ENCODE measurements at places on chromosomes 2 and 18.
A peak's percentile ranks its signal among the peaks of the same experiment; 100 is the strongest.

GRCh38 chr2:112345030-112346027 is 69.9 kb downstream of the ZC3H6 start:
- DNase-seq = no peak

GRCh38 chr2:5367321-5367720 is 324.9 kb upstream of the SOX11 start:
- no peak for DNase-seq

GRCh38 chr2:64624108-64624610 is 29.6 kb downstream of the SERTAD2 start:
- DNase-seq = no peak

DNA sequence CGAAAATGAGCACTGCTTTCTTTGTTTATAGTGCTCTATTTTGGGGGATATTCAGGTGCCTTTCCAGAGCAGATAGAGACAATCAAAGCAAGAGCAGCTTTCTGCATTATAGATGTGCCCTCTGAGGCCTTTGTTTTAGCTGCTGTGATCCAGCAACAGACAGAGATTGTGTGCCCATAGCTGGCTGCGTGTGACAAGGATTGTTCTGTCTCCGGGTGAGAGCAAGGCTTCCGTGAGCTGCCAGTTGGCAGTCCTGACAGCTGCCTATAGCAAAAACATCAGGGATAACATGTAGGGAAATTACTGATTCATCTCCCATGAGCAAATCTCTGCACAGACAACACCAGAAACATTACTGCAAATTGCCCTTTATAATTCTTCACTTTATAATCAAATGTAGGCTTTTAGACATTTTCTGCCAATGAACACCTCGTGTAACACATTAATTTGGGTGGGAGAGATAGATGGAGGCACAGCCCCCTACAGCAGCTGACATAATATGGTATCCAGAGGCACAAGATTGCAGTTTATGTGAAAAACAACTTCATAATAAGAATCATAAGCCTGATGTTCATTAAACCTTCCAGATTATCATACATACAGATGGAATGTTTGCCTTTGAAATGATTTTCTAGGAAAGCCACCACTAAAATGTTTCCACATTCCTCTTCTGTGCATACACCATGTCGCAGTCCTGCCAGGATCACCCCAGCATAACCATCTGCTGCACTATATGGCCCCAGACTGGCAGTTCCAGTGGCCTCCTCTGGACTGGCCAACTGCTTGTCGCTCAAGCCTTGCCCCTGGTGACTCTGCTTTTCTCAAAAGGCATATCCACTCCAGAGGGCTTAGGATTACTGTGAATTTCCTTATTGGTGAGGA is 131.2 kb downstream of the TRIB2 start:
- DNase-seq = no peak

- no peak for DNase-seq
These were observed 394.1 kb upstream of the ATP5MC3 start for GRCh38 chr2:175575346-175576258.

- DNase-seq = no peak
These were observed 2.8 kb upstream of the MXD1 start for GRCh38 chr2:69911985-69912563.

GRCh38 chr2:55010149-55010591 is 40.1 kb downstream of the RTN4 start:
- DNase-seq = peak; percentile 4

GRCh38 chr2:38535744-38536506 is 66.8 kb downstream of the HNRNPLL start:
- DNase-seq = peak; percentile 77

- no peak for DNase-seq
These were observed 46.3 kb downstream of the ITSN2 start for GRCh38 chr2:24313744-24314632.

DNA sequence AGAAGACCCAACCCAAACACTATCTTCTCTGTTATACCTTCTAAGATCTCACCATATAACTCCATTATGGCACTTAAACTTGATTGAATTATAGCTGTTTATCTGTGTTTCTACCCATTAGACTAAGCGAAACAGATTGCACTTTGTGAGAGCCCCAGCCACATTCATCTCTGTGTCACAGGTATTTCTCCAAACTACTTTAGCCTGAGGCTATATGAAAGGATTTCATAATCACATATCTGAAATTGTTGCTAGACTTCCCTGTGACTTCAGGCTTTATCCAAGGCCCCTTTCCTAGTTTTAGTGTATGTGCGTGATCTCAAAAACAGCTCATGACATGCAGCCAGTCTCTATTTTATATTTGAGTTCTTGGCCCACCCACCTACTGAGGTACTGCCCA is 745.0 kb upstream of the ACVR2A start:
- DNase-seq = no peak

- DNase-seq = no peak
These were observed 1.6 kb upstream of the GCA start for GRCh38 chr2:162342321-162342720.

DNA sequence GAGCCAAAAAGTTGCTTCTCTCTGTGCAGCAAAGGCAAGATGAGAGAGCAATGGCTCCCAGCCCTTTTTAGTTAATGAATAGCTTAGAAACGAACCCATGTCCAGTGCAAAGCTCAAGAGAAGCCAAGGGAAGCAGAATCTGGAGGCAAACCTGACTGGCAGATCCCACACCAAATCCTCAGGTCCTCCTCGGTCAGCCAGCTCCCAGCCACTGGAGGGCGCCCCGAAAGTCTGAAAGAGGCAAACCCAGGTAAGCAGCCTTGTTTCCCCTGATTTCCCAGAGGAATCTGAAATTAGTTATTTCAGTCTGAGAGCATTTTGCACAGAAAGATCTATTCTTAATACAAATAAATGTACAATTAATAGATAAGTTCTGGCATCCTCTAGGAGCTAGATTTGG is 71.3 kb upstream of the PID1 start:
- no peak for DNase-seq

DNA sequence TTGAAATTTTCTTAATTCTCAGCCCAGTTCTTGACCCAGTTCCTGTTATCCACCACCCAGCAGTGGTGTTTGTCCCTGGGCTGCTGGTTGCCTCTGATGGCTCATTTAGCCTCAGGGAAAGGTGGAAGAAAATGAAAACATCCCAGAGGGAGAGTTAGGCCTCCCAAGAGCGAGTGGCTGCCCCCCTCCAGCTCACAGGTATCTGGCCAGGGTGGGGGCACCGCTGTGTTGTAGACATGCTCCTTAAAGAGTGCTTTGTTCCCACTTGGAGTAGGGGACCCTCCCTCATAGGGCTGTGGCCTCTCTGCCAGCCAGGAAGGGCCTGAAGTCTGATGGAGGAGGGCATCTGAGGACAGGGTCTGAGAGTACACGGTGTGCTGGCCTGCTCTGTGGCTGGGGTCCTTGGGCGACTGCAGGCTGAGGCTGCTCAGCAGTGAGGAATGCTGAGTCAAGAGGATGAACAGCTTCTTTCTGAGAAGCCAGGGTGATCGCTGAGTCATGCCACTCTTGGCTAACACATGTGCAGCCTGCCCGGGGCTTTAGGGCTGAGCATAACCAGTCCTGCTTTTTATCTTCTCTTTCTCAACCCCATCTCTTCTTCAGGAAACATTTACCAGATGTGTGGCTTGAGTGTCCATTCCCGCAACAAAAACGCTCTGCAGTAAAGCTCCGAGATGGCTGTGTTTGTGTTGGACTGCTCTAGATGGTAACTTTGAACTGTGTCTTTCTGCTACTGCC is 72.3 kb downstream of the IL1R2 start:
- DNase-seq = peak; percentile 19

GRCh38 chr18:51028201-51028805 is 1.7 kb upstream of the SMAD4 start:
- DNase-seq = no peak

DNA sequence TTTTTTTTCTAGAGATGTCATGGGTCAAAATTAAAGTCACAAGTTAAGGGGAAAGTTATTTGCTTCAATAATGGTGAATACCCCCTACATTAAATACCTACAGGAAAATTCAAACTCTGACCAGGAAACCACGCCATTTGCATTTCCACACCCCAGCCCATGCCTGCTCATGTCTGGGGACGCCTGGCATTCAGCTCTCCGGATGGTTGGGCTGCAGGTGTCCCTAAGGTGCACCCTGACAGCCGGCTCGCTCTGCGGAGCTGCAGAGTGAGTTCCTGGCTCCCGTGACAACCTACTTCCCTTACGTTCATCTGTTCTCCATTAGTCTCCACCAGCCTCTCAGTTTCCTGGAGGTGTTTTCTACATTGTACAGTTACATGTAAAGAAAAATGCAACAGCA is 122.7 kb upstream of the RIOK3 start:
- no peak for DNase-seq

- no peak for DNase-seq
These were observed 683.3 kb upstream of the KLHL29 start for GRCh38 chr2:22701561-22702160.

GRCh38 chr2:11945139-11946126 is 199.0 kb downstream of the LPIN1 start:
- no peak for DNase-seq

DNA sequence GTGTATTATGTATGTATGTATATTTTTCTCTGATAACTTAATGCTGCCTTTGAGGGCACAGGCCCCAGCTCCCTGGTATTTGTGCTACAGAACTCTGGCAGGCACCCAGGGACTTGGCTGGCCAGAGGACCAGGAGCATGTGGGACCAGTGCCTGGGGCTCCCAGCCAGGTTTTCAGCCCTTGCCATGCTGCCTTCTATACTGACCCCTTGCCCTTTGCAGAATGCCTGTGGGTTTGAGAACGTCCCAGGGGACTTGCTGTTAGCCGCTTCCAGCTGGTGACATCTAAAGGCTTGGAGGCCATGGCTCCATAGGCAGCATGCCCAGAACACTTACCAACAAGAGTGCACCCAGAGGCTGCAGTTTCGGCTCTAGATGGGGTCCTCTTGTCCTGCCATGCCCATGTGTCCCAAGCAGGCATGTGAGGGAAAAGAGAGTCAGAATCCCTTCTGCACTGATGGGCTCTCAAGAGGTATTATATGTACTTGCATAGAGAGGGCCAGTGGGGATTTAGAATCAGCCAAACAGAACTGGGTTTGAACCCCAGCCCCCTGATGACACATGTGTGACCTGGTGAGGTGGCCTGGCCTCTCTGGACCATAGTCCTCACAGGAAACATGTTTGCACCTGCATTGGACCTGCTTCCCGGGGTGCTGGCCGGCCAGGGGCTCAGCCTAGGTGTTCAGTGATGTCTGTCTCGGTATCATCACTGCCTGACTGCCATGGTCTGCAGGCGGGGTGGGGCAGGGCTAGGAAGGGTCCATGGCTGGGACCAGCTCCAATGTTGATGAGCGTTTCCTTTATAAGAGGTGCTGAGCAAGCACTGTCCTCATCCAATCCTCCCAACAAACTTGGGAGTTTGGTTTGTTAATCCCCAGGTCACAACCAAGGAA is 119.2 kb upstream of the FHL2 start:
- no peak for DNase-seq

- DNase-seq = no peak
These were observed 18.4 kb downstream of the GRP start for GRCh38 chr18:59238385-59238784.

Data from stimulated activated CD8-positive, alpha-beta memory T cell treated with anti-CD3 and anti-CD28 coated beads, Interleukin-4, amount 100 ng/mL, for 24 hours (primary cell).